ENCODE measurements at places on chromosomes 1 and 21. TPM values are rescaled to one million over a fixed set of nuclear protein-coding genes. Genes with fewer than 3 reads are reported as not detected.

Gene GSTM4
- 12.1 TPM for total RNA-seq

- DNase-seq = no peak
Measured at GRCh38 chr1:199815947-199816346, 211.6 kb upstream of the NR5A2 start.

GRCh38 chr1:212677573-212677972 is 22.1 kb downstream of the BATF3 start:
- DNase-seq = no peak

Gene ADCY10
- under 0.01 TPM for total RNA-seq

Gene CHIA
- total RNA-seq = not detected

Gene HUNK
- not detected for total RNA-seq

Gene TIE1
- 47.7 TPM for total RNA-seq

DNA sequence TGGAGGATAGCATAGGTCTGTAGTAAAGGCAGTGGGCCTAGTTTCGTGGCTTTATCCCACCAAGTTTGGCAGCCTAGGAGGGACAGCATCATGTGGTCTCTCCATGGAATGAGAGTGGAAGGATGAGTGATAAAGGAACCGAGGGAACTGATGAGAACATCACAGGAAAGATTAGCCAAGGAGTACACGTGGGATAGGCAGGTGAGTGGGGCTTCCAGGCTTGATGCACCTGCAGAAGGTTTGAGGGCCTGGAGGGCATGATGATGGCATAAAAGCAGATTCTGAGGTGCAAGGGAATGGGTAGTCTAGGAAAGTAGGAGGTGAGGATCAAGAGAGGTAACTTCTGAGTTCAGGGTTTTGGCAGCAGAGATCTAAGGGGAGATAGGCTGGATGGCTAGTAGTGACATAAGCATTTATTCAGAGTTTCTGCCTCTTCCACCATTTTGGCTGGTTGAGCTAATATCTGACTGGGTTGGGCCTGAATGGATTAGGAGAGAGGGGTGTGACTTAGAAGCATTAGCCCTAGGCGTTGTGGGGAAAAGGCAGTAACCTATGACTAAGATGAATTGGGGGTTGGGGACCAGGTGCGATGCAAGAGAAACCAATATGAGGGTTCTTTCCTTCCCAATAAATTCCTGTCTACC is 9.1 kb downstream of the PTGFRN start:
- no peak for DNase-seq

- no peak for DNase-seq
Measured at GRCh38 chr1:184748740-184749139, 5.9 kb downstream of the EDEM3 start.

DNA sequence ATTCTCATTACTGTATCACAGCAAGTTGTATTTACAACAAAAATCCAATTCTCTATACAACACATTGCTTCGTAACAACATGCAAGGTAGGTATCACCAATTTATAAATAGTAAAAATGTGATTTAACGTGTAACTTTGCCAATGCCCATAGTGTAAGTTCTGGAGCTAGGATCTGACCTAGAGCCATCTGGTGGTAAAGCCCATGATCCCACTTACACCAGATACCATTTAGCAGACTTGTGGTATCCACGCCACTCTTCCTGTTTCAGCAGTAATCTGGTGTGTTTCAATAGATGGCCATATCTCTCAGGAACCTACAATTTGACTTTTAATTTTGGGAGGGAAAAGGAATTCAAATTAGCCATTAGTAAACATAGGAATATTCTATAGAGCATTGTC is 10.2 kb downstream of the SETSIP start:
- DNase-seq = no peak

Data from hematopoietic multipotent progenitor cell (in vitro differentiated cells).